ENCODE measurements at places on chromosomes 1 and 21.
A peak's percentile ranks its signal among the peaks of the same experiment; 100 is the strongest.

GRCh38 chr1:206477581-206478380 lies 7.5 kb downstream of the IKBKE start:
- no peak for DNase-seq

GRCh38 chr1:143643148-143643885 lies 328.5 kb downstream of the FAM72C start:
- DNase-seq: no peak

DNA sequence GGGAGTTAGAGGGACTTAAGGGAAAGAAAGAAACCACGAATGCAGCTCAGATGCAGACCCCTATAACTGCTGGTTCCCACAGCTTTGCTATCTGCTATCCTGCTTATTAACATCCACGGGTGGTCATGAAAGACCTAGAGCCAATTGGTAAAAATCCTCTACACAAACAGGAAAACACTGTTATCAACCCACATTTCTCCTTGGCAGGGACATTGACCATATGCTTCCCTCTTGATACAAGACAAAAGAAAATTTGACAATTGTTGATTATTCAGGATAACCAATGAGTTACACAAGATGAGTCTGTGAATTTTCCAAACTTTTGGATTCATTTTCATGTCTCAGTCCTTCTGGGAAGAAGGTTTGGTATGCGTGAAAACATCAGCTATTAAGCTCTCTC lies 90.4 kb downstream of the TIAM1 start:
- DNase-seq: no peak

DNA sequence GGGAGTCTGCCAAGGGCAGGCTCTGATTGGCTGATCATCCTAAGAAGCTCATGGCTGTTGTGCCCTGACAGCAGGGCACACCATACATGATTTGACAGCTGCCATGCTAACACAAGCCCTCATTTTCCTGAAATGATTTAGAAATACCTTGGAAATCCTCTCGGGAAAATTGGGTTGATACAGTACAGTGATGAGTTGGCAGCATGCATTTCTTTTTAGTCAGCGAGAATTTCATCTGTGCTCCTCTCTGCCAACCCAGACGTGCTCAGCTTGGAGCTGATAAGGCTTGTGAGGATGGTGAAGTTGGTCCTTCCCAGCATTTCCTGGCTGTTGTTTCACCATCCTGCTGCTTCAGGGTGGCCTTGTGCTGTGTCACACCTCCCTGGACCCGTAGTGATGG lies 22.6 kb upstream of the KCNQ4 start:
- no peak for DNase-seq

DNA sequence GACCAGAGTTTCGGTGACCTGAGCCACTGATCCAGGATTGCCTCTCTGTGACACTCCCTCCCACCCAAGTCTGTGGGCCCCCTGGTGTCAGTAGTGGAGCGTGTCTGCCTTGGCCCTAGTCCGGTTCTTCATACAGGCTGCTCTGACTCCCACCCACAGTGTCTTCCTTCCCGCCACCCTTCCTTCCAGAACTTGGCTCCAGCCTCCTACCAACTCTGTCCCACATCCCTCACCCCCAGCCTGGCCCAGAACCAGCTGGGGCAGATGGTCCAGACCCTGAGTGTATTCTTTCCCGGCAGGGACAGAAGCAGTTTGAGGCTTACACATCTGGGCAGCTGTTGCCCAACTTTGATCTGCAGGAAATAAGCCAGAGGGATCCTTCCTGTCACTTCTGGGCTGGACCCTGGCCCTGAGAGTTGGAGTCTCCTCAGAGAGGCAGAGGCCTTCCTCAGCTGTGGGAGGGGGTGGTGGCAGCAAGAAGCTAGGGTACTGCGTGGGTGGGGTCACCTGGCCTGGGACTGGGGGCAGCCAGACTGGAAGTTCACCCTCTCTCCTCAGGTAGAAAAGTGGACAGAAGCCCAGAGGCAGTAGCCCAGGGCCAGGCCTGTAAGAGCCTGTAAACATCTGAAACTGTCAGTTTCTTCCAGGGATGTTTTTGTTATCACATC lies 43.1 kb upstream of the EPS8L3 start:
- no peak for DNase-seq

- no peak for DNase-seq
Measured at GRCh38 chr1:51861669-51862068, 16.9 kb downstream of the NRDC start.

- DNase-seq: no peak
Measured at GRCh38 chr1:152968248-152968647, 2.2 kb upstream of the SPRR4 start.

GRCh38 chr1:181102841-181103240 lies 14.3 kb downstream of the IER5 start:
- DNase-seq: no peak

DNA sequence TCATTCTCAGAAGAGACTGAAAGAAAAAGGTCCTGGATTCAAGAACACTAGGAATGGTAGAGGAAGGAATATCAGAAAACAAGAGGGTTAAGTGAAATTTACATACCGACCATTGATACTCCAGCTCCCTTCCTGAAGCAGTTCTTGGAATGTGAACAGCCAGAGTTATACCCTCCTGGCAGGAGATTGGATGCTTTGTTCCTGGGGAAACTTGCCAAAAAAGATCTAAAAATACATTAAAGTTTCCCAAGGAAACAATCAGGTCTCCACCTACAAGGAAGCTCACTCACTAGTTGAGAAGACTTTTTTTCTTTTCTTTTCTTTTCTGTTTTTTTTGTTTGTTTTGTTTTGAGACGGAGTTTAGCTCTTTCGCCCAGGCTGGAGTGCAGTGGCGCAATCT lies 91.1 kb downstream of the HLX start:
- no peak for DNase-seq

DNA sequence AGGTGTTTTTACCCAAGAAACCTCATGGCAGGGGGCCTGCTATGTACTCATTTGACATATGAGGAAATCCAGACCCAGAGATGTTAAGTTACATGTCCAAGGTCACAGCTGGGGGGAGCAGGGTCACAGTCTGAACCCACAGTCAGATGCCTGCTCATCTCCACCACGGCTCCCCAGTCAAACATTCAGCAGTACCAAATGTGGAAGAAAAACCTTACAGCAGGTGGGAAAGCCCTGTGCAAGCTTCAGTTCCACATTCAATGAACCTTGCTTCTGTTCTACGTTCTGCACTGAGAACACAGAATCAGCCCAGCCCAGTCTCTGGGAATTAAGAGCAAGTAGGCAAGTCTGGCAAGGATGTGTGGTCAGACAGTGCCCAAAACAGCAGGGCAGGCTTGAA lies 35.2 kb downstream of the LRP8 start:
- DNase-seq: no peak

GRCh38 chr21:41634858-41635257 lies 126.9 kb upstream of the TMPRSS2 start:
- no peak for DNase-seq

- no peak for DNase-seq
Measured at GRCh38 chr1:16375521-16376340, 8.7 kb downstream of the SZRD1 start.

- no peak for DNase-seq
Measured at GRCh38 chr1:215497528-215497927, 69.6 kb upstream of the KCTD3 start.

- DNase-seq: peak; percentile 40
Measured at GRCh38 chr21:42567214-42567555, 53.5 kb downstream of the SLC37A1 start.

GRCh38 chr1:76680651-76681050 lies 186.6 kb upstream of the ST6GALNAC5 start:
- no peak for DNase-seq

DNA sequence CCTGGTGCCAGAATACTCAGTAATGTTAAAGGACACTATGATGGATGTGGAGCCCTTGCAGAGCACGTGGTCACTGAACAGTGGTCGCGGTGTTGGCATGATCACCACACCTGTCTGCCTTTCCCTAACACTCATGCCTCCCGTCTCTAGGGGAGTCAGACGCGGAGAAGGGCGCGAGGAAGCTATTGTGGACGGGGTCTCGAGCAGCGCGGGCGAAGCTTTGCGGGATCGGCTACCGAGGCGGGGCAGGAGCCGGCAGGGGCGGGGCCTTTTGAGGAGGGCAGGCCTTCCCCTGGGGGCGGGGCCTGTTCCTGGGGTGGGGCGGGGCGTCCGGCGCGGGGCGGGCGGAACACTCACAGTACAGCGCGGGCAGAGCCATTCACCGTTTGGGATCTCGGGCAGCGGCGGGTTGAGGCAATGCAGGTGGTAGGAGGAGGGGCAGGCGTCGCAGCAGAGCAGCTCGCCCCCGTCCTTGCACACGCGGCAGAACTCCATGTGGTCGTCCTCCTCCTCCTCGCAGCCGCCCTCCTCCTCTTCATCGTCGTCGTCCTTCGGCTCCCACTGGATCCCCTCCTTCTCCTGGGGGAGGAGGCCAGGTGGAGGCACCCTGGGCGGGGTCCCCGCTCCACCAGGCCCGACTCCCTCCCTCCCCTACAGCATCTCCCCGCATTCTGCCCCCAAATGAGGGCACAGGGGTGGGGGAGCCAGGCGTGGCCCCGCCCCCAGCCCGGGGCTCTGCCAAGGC lies 31.5 kb downstream of the CHD5 start:
- no peak for DNase-seq

- peak; percentile 62 for DNase-seq
Measured at GRCh38 chr1:172390683-172391551, 29.6 kb upstream of the C1orf105 start.

DNA sequence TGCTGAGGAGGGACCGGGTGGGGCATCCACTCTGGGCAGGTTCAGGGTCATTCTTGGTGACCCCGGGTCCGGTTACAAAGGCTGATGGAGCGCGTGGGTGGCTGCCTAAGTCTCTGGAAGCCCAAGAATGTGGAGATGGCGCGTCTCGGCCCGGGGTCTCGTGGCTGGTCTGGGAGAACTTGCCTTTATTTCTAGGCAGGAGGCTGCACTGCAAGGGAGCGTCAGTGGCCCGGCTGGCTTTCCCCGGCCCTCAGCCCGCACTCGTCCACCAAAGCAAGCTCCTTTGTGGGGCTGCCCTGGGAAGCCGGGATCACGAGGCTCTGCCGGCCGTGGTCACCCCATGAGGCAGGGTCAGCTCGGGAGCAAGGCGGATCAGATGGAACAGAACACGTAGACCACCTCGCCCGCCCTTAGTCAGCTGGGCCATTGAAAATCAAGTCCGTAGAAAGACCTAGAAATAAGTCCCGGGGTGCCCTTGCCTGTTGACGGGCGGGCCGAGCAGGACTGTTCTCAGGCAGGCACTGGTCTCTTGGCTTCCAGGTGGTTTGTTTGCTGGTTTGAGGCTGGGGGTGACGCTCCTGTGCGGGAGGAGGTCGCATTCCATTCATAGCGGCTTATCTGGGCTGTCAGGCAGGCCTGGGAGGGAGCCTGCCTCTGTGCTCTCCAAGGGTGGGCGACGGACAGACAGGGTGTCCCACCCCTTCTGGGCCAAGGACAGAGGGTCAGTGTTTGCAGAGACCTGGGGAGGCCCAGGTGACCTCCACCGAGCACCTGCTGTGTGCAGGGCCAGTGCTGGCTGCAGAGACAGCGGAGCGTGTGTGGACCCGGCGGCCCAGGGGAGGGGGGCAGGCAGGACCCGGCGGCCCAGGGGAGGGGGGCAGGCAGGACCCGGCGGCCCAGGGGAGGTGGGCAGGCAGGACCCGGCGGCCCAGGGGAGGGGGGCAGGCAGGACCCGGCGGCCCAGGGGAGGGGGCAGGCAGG lies 25.8 kb downstream of the COL18A1 start:
- no peak for DNase-seq

DNA sequence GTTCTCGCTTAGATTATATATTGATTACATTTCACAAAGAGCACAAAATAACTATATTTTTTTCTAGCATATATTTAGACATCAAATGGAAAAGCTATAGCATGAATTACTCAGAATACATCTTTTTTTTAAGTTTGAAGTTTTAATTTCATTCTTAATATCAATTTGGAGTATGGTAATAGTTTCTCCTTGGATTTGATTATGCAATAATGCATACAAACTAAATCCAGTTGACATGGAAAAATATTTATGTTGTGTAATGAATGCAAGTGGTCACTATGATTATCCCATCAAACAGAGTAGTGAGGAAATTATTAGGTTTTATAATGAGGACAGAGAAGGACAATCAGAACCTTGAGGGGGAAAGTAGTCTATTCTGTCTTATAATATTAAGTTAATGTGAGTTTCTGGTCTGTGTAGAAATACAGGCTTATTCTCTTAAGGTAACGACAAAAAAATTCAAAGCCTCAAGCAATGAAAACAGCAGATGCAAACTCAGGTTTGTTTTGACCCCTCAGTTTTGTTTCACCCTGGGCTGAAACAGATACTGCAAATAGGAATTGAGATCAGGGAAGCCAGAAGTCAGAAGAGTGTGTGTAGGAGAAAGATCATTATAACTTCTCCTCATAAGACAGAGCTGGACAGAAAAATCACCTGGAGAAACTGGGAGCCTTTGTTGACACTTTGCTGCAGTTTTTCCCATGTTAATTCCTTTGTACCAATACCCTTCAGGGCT lies 23.7 kb downstream of the LRRC8B start:
- no peak for DNase-seq

DNA sequence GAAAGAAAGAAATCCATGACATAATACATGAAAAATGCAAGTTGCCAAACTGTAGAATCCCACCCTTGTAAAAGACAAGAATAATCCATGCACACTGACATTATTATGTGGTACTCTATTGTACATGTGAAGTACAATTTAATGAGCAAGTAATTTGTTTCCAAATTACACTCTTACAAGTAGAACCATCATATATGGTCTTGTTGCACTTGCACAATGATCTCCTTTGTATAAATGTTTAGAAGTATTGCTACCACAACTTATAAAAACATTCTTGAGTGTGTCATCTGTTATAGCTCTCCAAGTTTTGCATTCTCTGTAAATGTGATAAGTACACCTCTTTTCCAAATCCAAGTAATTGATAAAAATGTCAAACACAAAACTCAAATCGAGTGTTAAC lies 29.1 kb upstream of the ZNF281 start:
- no peak for DNase-seq

GRCh38 chr21:43345746-43346409 lies 81.1 kb downstream of the SIK1 start:
- DNase-seq: no peak

DNA sequence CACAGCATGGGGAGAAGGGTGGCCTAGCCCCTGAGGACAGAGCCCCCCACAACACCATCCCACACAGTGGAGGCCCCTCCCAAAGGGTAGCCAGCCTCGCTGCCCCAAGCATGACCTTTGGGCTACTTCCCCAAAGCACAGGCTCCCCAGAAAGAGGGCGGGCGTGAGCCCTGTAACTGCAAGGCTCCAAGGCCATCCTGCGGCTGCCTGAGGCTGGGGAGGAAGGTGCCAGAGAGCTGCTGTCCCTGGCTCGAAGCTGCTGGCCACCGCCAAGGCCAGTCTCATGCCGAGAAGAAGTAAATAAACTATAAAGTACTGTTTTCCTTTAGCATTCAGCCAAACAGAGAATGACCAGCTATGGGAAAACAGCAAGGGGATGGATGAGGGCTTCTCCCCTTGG lies 27.5 kb downstream of the UBASH3A start:
- DNase-seq: no peak

DNA sequence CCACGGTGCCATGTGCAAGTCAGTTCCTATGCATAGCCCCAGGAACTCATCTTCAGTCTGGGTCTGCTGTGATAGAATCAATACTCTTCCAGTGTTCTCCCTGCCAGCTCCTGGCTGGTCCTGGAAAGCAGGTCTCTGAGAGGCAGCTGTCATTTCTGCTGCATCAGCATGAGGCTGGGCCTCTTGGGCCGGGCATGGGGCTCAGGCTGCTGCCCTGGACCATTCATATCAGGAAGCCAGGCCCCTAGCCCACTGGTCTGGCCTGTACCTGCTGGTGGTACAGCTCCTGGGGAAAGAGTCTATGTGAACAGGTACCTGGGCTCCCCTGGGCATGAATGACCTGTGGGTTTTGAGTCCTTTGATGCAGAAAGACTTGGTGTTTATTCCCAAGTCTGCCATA lies 173.6 kb upstream of the CSF3R start:
- no peak for DNase-seq
